ENCODE measurements at places on chromosomes 5 and 9.

- no peak for DNase-seq
These were observed 1.6 kb upstream of the RGS3 start for GRCh38 chr9:113461943-113462342.

DNA sequence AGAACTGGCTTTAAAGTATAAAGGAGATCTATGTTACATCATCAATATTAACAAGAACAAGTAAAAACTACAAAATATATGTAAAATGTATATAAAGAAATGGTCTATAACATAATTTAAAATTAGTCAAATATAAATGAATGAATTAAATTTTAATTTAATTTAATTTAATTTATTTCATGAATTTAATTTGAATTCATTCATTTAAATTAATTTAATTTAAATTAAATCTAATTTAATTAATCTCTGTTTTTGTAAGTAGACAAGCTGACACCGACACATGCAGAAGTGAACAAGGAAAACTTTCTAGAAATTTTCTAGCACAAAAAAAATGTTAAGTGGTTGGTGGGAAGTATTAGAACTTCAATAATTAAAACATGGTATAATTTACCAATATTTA lies 10.8 kb upstream of the PRDM9 start:
- DNase-seq: no peak

DNA sequence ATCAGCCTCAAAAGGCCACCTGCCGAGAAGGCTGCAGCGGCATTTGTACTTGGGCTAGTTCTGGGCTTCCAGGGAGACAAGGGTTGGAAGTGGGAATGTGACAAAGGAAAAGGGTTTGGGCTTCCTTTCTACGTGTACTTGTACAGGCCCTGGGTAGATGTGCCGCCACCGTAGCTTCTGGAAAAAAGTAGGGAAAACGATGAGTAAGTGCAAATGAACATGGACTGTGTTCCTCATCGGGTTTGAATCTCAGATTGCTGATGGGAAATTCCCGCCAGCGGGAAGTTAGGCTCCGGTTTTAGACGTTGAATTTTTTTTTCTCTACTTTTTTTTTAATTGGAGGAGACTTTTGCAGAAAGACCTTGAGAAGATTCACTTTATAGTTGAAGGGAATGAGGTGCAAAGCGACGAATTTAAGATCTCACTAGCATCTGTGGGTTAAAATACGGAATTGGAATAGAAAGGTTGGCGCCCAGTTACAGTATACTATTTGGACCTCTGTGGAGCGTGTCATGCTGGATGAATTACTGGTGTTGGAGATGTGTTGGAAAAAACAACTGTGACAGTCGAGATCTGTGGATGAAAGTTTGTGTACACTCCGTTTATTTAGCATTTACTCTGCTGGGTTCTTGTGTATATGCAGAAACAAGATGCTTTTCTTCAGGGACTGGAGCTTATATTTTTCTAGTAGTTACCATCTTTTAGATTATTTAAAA lies 1.2 kb downstream of the G3BP1 start:
- DNase-seq: no peak

DNA sequence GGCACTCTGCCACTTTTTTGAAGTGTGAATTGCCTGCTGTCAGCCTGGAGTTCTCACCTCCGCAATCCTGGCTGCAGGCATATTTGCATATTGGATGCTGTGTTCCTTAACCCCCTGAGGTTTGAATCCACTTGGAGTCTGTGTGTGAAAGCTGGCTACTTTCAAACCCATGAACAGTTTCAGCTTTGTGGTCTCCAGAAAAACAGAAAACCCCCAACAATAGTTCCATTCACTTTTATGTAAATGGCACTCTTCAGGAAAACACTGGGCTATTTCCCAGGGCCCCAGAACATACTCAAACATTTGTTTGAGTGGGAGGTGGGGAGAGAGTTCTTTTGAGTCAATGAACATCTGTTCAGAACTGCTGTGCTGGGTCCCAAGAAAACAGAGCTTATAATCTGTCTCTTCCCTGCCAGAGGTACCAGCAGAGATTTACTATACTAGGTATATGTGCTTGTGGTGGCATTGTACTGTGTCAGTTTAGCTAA lies 5.0 kb downstream of the NUDT2 start:
- no peak for DNase-seq

DNA sequence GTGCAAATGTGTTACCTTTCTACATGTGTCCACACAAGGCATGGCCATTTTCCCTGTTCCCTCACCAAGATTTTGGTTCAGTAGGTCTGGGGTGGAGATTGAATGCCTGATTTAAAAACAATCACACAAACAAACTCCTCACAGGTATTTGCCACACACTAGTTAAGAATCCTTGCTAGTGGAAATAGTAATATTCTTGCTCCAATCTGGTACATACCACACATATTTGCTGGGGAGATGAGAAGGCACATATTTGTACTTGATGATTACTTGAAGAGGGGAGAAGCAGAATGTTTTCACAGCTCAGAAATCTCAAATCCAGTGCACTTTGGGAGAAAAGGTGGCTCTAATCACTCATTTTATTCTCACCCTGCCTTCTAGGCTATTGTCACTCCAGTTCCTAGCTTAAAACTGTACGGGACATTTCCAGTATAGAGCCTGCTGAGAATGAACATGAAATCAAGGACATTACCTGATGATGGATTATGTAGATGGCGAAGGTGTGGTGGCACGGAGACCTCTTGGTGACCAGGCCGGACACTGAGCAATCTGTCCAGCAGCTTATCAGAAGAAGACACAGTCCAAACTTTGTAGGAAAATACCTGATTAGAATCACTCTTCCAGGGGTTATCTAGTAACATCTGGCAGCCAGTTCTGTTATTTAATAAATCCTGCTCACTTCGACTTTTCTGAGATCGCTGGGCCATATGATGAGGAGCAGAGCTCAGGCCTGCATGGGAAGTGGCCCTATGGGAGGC lies 116.1 kb upstream of the IL6ST start:
- DNase-seq: no peak

- DNase-seq: no peak
These were observed 94.9 kb downstream of the PCDH1 start for GRCh38 chr5:141783005-141783946.

GRCh38 chr5:68011801-68012200 lies 203.8 kb upstream of the PIK3R1 start:
- DNase-seq: no peak

- DNase-seq: no peak
These were observed 168.5 kb downstream of the RGS3 start for GRCh38 chr9:113631871-113632665.

DNA sequence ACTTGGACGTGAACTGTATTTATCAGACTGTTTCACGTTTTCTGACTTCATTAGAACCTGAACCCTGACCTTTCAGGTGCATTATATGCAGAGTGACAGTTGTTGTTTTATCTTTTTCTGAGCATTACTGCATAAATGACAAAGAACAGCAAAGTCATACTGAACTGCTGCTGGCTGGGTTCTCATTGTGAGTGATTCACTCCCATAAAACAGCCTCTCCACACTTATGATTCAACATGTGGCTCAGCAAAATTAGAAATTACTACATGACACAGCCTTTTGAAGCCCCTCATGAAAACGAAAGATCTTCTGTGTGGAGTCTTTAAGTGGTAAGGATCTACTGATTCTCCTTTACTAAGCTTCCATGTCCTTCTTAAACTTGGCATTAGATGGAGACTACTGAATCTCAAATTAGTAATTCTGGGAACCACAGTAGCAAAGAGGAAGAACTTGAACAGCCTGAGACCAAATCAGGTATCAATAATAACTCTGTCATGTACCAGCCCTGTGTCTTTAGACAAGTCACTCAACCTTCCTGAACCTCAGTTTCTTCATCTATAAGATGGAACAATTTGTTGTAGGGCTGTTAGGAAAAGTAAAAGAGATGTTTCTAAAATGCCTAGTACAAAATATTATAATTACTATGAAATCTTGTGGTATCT lies 172.3 kb upstream of the GNA14 start:
- no peak for DNase-seq

- no peak for DNase-seq
These were observed 104.0 kb downstream of the SERINC5 start for GRCh38 chr5:80151890-80152289.

DNA sequence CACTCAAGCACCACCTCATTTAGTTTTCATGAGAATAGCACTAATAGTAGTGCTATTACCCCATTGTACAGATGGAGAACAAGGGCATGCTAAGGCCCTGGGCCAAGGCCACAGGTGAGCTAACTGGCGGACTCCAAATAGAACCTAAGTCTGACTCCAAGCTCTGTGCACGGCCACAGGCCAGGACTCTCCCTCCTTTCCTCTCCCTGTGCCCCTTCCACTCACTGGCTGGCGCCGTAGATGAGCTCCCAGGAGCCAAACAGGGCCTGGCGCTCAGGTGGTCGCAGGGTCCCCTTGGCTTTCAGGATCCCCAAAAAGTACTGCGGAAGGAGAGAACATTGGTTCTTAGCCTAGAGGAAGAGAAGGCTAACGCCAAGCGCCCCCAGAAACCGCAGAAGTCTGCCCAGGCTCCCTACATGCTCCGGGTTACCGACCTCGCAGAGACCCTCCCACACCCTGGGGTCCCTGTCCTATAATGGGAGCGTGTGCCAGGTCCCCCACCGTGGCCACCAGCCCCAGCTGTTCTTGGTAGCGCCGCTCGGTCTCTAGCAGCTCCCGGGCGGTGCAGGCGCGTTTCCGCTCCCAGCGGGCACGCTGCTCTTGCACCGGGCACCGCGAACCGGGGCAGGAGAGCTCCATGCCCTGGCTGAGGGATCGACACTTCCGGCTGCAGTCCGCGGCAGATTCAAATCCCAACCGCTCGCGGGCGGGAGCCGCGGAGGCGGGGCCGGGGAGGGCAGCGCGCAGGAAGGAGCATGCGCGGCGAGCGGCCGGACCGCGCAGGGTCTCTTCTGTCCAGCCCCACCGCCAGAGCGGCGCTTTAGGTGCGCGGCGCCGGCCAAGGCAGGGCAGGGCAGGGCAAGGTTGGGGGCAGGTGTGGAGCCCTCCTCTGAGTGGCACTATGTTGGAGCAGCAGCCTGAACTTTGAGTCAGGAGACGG lies at the start of gene ARHGEF39:
ARHGEF39 (minus strand) TSS at position 665 of the 940 bp plus-strand sequence; CDS start at position 639, 26 bp downstream.
- DNase-seq: peak; percentile 87

GRCh38 chr5:148992265-148992664 lies 70.6 kb downstream of the SH3TC2 start:
- no peak for DNase-seq

DNA sequence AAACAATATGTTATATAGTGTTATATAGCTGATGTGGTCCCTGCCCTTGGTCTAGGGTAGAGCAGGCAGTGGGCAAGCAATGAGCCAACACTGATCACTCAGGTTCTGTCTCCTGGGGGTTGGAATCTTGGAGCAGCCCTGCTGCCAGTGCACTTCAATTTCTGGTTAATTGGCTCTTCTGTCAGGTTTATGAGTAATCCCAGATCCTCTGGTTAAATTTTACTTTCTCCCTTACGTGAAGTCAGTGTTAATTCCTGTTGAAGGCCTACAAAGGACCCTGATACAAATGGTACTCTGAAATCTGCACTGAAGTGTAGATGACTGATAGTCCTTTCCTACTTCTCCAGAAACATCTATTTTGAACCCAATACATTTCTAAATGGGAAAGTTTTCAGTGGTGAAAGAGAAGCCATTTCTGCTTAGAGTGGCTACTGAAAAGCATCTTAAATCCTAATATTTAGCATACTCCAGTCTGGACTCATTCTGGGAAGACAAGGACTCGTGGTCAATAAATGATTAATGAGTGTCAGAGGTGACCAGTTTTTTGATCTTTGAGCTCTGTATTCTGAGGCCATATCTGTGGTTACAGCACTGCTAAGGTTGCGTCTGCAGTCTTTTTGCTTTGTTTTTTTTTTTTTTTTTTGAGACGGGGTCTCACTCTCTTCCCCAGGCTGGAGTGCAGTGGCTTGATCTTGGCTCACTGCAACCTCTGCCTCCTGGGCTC lies 442.4 kb downstream of the KIF4B start:
- DNase-seq: no peak

DNA sequence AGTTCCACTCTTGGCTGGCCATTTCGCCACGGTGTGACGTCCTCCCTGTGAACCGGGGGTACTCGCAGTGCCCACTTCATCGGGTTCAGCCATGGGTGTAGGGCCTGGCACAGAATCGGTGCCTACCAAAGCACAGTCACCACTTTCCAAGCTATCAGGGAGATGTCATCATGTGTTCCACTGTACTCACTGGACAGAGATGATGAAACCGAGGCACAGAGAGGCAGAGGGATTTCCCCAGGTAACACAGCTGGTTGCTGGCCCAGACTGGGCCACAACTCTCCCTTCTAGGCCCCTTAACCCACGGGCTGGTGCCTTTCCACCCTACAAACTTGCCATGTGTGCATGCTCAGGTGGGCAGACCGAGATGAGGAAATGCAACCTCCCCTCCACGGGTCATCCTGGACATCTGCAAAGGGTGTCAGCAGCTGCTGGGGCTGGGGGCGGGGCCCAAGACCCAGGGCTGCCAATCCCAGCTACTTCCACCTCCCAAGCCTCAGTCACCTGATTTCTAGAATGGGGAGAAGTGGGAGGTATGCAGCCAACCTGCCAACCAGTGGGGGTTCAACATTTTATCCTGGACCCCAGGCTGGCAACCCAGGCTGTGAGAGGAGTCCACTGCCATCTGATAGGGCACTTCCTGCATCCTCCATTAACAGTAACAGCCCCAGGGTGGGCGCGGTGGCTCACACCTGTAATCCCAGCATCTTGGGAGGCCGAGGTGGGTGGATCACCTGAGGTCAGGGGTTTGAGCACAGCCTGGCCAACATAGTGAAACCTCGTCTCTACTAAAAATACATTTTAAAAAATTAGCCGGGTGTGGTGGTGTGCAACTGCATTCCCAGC lies 893 bp upstream of the SH2D3C start:
- no peak for DNase-seq

DNA sequence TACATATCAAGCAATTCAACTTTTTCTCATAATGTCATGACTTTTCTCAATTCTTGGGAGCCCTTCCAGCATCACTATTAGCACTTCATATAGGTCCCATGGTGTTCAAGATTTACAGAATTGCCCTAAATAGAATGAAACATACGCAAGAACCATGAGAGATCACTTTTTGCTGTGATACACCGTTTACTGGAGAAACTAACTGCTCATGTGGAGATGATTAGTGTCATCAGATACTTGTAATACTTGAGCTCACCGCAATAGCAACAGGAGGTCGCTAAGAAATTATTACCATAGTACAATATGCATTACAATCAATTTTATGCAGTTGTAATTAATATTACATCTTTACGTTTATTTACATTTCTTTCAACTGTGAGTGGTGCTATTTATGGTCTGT lies 4.8 kb upstream of the PCSK5 start:
- DNase-seq: no peak

DNA sequence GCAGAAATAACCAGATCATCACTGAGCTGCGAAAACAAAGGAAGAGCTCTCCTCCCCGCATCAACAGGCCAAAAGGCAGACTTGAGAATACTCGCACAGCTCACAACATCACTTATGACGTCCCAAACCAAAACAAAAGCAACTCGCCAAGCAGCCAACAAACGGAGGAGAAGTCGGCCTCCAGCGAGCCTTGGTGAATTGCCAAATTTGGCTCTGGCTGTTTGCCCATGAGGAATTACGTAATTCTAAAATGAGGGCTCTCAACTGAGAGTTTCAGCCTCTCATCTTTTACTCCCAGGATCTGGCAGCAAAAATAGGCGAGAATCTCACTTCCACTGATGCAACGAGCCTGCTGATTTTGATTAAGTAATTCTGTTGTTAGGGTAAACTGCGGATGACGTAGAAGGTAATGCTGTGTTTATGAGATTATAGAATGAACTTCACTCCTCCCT lies 51.7 kb upstream of the SEMA6A start:
- DNase-seq: no peak

GRCh38 chr9:124708633-124709291 lies 62.3 kb downstream of the NR6A1 start:
- DNase-seq: no peak
